Pericardium fibroblast (primary cell): ENCODE measurements at places on chromosomes 11 and 22. TPM values are rescaled to one million over a fixed set of nuclear protein-coding genes. Genes with fewer than 3 reads are reported as not detected.

Gene PKDREJ
- total RNA-seq, result under 0.01 TPM in 1 of 2 replicates, not detected in the other

Gene DNAL4
- total RNA-seq, result 15.5 and 15.6 TPM in 2 replicates

Gene AP5B1
- total RNA-seq, result 8.9 and 13.4 TPM in 2 replicates

Gene SLC22A25
- not detected in 2 replicates for total RNA-seq

Gene SCN4B
- not detected in 2 replicates for total RNA-seq

Gene PNPLA3
- 3.4 and 4.0 TPM in 2 replicates for total RNA-seq
